Esophagus mucosa (tissue), 1 donor: ENCODE measurements at places on chromosomes 1 and 21.

- no peak for ATAC-seq
These were observed 38.2 kb downstream of the MRPL39 start for GRCh38 chr21:25569084-25569483.

DNA sequence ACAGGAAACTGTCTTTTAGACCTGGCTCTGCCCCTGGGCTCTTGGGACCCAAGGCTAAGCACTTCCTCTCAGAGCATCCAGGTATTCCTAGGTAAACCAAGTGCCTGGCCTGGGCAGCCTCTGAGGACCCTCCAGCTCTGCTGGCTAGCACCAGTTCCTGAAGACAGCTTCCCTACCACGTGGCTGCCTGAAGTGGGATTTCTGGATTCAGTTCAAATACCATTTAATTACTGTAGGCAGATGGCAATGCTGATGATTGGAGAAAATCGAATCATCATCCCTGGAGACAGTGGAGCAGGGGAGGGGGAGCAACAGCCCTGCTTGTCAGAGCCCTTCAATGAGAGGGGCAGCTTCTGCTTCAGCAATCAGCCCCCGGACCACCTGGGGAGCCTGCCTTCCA, 11.9 kb downstream of the KIF21B start:
- ATAC-seq = no peak

DNA sequence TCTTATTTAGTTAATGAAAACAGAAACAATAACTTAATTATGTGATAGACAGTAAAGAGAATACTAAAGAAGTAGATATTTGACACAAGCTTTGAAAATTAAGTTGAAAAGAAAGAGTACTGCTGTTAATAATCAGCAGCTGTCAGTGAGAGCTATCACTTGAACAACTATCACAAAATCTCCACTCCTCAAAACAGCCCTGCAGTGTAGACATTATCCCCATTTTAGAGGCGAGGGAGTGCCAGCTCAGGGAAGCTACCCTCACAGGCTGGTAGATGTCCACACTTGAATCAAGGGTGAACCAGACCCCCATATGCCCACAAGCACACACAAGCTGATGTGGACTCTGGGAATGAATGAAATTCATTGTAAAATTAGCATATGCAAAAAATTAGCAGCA, 248.8 kb downstream of the RHOU start:
- no peak for ATAC-seq

DNA sequence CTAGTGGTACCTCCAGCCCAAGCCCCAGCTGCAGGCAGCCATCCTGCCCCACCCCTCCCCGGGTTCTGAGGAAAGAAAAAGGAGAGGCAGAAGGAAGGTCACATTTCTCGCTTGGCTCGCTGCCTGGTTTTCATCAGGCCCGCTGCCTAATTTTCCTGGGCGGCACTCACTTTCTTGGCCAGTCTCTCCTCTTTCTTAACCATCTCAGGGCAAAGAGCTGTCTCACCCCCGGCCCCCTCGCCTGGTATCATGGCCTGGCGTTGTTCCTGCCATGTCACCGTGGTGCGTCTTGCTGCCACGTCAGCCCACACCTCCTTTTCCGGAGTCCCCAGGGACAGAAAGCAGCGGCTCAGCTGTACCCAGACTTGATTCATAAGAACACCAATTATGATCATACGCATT, 26.6 kb upstream of the CASZ1 start:
- ATAC-seq = peak; percentile 4

DNA sequence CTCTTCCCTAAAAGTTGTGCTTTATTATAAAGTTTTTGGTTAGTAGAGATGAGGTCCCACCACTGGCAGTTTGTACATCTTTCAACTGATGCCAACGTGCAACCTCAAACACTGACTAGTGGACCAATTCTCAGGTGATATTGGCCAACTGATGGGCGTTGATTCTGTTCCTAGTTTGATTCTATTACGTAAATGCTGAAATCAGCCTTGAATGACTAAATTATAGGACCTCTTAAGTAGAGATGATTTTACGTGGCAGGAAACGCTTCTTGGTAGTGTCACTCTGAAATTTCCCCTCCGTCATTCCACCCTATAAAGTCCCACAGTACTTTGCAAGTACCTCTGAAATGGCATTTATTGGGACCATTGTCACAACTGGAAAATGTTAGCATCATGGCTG, 8.8 kb upstream of the FNDC7 start:
- peak; percentile 5 for ATAC-seq

GRCh38 chr1:179930867-179931266, 23.7 kb upstream of the CEP350 start:
- no peak for ATAC-seq

DNA sequence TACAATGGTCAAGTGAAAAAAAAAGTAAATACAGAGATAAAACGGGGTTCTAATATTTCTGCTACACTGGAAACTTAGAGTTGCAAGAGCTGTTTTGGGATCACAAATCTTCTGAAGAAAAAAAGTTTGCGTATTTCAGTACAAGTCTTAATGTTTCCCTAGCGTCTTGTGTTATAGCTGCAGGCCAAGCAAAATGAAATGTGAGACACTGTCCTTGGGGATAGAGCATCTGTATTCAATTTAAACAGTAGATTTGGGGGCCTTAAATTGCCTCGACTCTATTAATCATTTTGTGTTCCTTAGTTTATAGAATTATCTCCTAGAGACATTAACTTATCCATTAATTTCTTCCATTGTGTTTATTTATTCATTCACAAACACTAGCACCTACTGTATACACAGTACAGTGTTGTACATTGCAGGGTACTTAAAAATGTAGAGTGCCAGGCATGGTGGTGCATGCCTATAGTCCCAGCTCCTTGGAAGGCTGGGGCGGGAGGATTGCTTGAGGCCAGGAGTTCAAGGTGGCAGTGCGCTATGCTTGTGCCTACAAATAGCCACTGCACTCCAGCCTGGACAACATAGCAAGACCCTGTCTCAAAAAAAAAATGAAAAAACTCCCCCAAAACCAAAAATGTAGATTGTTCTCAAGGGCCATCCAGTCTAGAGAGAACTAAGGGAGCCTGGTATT, 7.9 kb downstream of the DISC1 start:
- ATAC-seq = no peak

DNA sequence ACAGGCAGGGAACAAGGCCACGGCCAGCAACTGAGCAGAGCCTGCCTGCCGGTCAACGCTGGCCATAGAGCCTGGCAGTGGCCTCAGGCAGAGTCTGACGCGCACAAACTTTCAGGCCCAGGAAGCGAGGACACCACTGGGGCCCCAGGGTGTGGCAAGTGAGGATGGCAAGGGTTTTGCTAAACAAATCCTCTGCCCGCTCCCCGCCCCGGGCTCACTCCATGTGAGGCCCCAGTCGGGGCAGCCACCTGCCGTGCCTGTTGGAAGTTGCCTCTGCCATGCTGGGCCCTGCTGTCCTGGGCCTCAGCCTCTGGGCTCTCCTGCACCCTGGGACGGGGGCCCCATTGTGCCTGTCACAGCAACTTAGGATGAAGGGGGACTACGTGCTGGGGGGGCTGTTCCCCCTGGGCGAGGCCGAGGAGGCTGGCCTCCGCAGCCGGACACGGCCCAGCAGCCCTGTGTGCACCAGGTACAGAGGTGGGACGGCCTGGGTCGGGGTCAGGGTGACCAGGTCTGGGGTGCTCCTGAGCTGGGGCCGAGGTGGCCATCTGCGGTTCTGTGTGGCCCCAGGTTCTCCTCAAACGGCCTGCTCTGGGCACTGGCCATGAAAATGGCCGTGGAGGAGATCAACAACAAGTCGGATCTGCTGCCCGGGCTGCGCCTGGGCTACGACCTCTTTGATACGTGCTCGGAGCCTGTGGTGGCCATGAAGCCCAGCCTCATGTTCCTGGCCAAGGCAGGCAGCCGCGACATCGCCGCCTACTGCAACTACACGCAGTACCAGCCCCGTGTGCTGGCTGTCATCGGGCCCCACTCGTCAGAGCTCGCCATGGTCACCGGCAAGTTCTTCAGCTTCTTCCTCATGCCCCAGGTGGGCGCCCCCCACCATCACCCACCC, at the start of gene TAS1R3:
TSS of gene TAS1R3 (plus strand) at position 213 of the 898 bp plus-strand sequence. CDS start at position 279, 66 bp downstream.
- peak; percentile 41 for ATAC-seq

- ATAC-seq = no peak
These were observed 126.1 kb upstream of the KIAA1614 start for GRCh38 chr1:180786624-180787023.

- no peak for ATAC-seq
These were observed 86.9 kb upstream of the ZBTB40 start for GRCh38 chr1:22364764-22365163.

GRCh38 chr1:90987841-90988240, 34.0 kb downstream of the ZNF644 start:
- no peak for ATAC-seq

GRCh38 chr1:2632561-2633361, at the start of gene MMEL1:
Gene MMEL1, minus strand, starts transcription at chr1:2633016. Its CDS starts 3,532 bp downstream, at chr1:2629484.
- ATAC-seq = no peak

- ATAC-seq = no peak
These were observed 64.0 kb upstream of the DNAJC6 start for GRCh38 chr1:65245295-65245694.

- no peak for ATAC-seq
These were observed 21.6 kb downstream of the PCP4 start for GRCh38 chr21:39888848-39889247.

DNA sequence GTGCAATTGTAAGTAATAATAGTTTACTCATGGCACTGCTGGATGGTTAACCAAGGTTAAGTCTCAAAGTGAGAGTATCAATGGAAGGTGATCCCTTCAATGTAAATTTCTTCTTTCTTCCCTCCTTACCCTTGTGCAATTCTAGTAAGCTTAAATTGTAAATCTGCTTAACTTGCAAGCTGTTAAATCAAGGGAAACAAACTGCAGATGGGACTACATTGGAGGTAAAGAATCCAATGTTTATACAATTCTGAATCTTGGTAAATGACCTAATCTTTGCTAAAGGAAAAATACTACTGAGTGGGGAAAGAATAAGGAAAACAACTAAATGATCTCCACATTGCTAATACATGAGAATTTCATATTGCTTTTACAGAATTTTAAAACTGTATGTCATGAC, 6.7 kb upstream of the CD55 start:
- no peak for ATAC-seq

GRCh38 chr1:167750641-167751040, 28.9 kb downstream of the MPZL1 start:
- ATAC-seq = no peak

DNA sequence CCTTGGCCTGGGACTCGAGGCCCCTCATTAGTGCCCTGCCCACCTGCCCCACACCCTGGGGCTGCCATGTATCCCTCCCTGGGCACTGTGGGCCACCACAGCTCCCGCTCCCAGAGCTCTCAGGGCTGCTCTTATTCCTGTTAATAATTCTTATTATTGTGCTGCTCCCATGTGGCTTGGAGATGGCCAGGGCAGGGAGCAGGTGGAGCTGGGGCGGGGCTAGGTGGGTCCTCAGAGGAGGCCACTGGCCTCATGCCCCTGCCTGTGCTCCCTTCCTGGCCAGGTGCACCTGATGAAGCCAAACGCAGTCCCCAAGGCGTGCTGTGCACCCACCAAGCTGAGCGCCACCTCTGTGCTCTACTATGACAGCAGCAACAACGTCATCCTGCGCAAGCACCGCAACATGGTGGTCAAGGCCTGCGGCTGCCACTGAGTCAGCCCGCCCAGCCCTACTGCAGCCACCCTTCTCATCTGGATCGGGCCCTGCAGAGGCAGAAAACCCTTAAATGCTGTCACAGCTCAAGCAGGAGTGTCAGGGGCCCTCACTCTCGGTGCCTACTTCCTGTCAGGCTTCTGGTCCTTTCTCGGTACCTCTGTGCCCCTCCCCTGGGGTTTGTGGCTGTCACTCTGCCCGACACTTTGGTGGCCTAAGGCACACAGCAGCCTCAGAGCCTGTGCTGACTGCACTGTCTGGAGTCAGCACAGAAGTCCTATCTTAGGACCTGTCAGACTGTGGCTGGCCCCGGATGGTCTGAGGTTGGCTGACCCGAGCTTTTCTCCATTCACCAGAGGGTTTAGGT, 34.1 kb downstream of the BMP8A start:
- no peak for ATAC-seq

DNA sequence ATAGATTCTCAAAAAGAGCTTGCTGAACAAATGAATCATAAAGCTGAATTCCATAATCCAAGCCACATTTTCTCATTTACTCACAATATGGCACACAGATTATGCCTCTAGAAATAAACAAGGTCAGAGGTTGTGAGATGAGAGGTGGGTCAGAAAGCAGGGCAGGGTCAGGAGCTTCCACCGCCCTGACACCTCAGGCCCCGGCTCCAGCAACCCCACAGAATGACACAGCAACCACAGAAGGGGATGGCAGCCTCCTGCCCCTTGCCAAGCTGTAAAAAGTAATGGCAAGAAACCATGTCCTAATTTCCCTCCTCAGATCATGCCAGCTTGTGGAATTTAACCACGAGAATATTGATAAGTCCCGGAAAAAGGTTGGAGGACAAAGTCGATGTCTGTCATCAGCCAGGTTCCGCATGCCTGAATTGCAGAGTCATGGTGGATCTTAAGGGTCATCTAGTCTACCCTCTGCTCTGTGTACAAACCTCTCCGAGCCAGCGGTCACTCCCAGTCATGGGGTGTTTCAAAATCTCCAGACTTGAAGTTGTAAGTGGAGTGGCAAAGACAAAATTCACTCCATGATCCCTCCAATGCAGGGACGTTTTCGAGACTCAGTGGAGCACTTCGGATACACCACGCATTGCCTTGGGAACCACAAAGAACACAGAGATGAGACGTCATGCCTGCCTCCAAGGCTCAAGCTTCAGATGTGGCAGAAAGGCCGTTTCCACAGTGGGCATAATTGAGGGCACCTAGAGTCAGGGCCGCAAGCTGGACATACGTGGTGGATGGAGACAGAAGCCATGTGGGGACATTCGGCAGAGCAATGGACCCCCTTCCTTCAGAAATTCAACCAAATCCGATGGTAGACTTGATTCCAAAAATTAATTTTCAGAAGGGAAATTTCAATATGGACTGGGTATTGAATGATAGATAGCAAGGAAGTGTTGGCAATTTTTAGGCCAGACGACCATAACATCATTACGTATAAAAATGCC, 254.0 kb downstream of the TOMM20 start:
- ATAC-seq = no peak

- ATAC-seq = peak; percentile 82
These were observed 11.7 kb upstream of the ENO1 start for GRCh38 chr1:8889925-8890785.

DNA sequence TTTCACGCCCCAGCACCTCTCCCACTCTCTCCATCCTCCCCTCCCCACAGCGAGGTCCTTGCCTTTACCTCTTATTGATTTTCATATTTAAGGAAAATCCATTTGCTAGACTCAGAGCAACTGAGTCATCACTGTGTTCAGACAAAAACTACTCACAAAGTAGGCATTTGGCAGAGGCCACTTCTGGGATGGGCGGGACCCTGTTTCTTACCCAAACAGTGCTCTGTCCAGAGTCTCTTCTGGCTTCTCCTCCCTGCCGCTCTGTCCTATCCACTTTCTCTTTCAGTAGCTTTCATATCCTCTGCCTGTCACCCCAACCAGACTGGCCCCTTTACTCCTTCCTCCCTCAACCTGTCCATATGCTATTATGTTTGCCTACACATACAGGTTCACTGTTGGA, 2.4 kb upstream of the NAV1 start:
- no peak for ATAC-seq

DNA sequence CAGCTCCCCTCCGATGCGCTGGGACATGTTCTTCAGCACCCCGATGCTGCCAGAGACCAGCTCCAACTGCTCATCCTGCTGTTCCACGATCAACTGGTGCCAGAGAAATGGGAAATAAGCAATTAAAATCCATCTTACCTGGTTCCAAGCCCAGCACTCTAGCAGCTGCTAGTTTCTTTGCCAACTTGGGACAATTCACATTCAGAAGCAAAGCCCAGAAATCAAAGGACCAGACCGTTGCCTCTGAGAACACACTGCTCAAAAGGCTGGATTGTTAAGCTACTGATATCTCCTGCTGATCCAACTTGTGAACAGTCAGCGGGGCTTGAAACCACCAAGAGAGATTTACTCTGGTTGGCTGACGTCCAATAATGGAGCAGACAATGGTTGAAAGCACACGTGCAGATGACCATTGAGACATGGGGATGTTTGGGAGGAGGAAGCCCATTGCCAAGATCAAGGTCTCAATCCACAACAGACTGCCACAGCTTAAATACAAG, 34.4 kb downstream of the STX6 start:
- ATAC-seq = peak; percentile 39
